Activated CD8-positive, alpha-beta memory T cell treated with anti-CD3 and anti-CD28 coated beads, Interleukin-2, amount 10 ng/mL, durations not matched to agents 7 days and 5 days (primary cell): ENCODE measurements at places on chromosomes 6 and 20. TPM values are rescaled to one million over a fixed set of nuclear protein-coding genes. Genes with fewer than 3 reads are reported as not detected.
A peak's percentile ranks its signal among the peaks of the same experiment; 100 is the strongest.

- H3K4me3 ChIP-seq: no peak overlapping the region
- no peak for DNase-seq
- H3K4me1 ChIP-seq: peaks cover 3% of the 10 kb centered on the region
Measured at GRCh38 chr6:70574643-70575042, 7.9 kb downstream of the SDHAF4 start.

GRCh38 chr20:20765696-20766365, 53.4 kb upstream of the RALGAPA2 start:
- no peak overlapping the region for H3K27ac ChIP-seq
- H3K4me1 ChIP-seq: no peaks in the 10 kb centered on the region
- no peak overlapping the region for H3K4me3 ChIP-seq
- no peak for DNase-seq
- H3K27me3 ChIP-seq: peaks cover 26% of the 10 kb centered on the region

GRCh38 chr20:32709632-32710121, 33.6 kb downstream of the COMMD7 start:
- H3K4me3 ChIP-seq: no peak overlapping the region
- no peak overlapping the region for H3K27ac ChIP-seq

- peak overlapping the region; percentile 78 for H3K4me3 ChIP-seq
- peak overlapping the region; percentile 96 for H3K27ac ChIP-seq
- peaks cover 26% of the 10 kb centered on the region for H3K36me3 ChIP-seq
- DNase-seq: no peak
- H3K4me1 ChIP-seq: peaks cover 82% of the 10 kb centered on the region
Measured at GRCh38 chr6:149085557-149085938, 232.0 kb upstream of the TAB2 start.

MYT1 gene
- not detected for total RNA-seq

SAMD3 gene
- 47.9 TPM for total RNA-seq

ENPP3 gene
- total RNA-seq: 1.4 TPM

CNKSR3 gene
- not detected for total RNA-seq
